ENCODE measurements at places on chromosomes 4 and X.

GRCh38 chr4:119138046-119138445 lies 2.4 kb downstream of the MYOZ2 start:
- no peak overlapping the region for H3K27ac ChIP-seq
- DNase-seq, result peak; percentile 61
- H3K36me3 ChIP-seq, result no peaks in the 10 kb centered on the region
- no peak overlapping the region for H3K4me3 ChIP-seq
- H3K27me3 ChIP-seq, result no peaks in the 10 kb centered on the region
- peaks cover 7% of the 10 kb centered on the region for H3K4me1 ChIP-seq

- H3K27me3 ChIP-seq, result no peaks in the 10 kb centered on the region
- H3K4me1 ChIP-seq, result no peaks in the 10 kb centered on the region
- no peaks in the 10 kb centered on the region for H3K36me3 ChIP-seq
- DNase-seq, result no peak
- no peak overlapping the region for H3K27ac ChIP-seq
These were observed 101.1 kb upstream of the TEX13D start for GRCh38 chrX:124231451-124231759.

DNA sequence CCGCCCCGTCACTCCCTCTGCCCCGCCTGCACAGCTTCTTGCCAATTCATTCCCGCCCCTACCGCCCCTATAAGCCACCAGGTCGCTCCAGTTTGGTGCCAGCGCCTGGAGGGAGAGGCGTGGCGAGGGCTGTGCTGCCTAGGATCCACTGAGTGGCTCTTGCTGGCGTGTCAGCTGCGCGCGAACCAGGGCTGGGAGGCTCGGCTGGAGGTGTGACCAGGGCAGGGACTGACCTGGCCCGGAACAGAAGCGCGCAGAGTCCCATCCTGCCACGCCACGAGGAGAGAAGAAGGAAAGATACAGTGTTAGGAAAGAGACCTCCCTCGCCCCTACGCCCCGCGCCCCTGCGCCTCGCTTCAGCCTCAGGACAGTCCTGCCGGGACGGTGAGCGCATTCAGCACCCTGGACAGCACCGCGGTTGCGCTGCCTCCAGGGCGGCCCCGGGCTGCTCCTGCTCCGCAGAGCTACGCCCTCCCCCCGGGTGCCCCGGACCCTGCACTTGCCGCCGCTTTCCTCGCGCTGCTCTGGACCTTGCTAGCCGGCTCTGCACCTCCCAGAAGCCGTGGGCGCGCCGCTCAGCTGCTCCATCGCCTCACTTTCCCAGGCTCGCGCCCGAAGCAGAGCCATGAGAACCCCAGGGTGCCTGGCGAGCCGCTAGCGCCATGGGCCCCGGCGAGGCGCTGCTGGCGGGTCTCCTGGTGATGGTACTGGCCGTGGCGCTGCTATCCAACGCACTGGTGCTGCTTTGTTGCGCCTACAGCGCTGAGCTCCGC lies at the start of gene GPR78:
GPR78 (plus strand) TSS at position 72 of the 773 bp plus-strand sequence; CDS start at position 663, 591 bp downstream.
- H3K36me3 ChIP-seq, result no peaks in the 10 kb centered on the region
- H3K27ac ChIP-seq, result no peak within 1 kb of the TSS
- no peak within 1 kb of the TSS for H3K4me3 ChIP-seq
- H3K27me3 ChIP-seq, result peaks cover 67% of the 10 kb centered on the region
- H3K4me1 ChIP-seq, result no peaks in the 10 kb centered on the region
- peak; percentile 49 for DNase-seq

- DNase-seq, result no peak
- H3K4me3 ChIP-seq, result no peak overlapping the region
- no peaks in the 10 kb centered on the region for H3K36me3 ChIP-seq
- H3K27me3 ChIP-seq, result no peaks in the 10 kb centered on the region
- no peak overlapping the region for H3K27ac ChIP-seq
These were observed 402.5 kb downstream of the RAPGEF2 start for GRCh38 chr4:159505266-159505975.

- H3K4me1 ChIP-seq, result no peaks in the 10 kb centered on the region
- H3K27me3 ChIP-seq, result no peaks in the 10 kb centered on the region
- DNase-seq, result no peak
- H3K27ac ChIP-seq, result no peak overlapping the region
- H3K4me3 ChIP-seq, result no peak overlapping the region
These were observed 139.4 kb downstream of the EVC2 start for GRCh38 chr4:5568931-5569330.
